CD8-positive, alpha-beta T cell (primary cell): ENCODE measurements at places on chromosomes 6 and 20.

DNA sequence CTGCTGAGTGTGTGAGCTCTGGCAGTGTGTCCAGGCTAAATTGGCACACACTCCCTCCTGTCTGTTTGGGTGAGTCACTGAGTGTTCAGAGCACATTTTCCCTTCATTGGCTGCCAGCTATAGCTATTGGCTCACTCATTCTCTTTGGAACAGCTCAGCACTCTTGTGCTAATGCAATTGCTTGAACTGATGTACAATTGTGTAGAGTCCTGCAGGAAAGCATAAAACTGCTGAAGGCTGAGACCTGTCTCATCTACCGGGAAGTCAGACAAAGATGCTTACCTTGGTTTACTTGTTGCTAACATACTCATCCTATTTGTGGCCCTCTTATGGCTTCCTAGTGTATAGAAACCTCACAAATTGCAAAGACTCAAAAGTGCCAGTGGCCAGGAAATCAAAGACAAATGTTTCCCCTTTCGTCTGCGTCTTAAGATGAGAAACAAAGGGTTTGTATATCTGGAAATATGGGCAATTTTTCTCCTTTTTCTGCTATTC lies 351.0 kb downstream of the BCKDHB start:
- no peak for DNase-seq

DNA sequence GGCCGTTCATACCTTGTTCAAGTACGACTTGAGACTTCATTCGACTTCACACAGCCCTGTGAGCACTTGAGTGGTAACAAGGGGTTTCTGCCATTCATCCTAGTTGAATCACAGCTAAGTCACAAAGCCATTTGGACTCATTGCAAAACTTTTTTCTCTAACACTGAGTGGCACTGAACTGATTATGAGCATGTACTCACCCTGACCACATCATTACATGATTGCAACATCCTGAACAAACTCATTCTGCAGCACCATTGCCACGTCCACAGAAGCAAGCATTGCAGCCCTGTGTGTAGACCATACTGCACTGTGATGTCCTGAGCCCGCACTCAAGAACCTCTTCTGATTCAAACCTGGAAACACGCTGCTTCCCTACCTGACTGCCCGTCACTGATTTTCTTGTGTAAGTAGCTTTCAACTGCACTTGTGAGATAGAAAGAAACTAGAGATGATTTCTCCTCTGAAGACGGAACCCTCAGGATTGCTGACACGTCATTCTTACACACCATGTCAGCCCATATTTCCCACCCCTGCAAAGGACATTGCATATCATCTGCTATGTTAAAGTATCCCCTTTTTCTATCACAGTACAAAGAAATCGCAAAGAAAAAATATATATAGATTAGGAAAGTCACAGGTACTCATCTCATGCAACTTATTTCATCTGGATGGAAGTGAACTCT lies 81.6 kb downstream of the C6orf118 start:
- DNase-seq = no peak

DNA sequence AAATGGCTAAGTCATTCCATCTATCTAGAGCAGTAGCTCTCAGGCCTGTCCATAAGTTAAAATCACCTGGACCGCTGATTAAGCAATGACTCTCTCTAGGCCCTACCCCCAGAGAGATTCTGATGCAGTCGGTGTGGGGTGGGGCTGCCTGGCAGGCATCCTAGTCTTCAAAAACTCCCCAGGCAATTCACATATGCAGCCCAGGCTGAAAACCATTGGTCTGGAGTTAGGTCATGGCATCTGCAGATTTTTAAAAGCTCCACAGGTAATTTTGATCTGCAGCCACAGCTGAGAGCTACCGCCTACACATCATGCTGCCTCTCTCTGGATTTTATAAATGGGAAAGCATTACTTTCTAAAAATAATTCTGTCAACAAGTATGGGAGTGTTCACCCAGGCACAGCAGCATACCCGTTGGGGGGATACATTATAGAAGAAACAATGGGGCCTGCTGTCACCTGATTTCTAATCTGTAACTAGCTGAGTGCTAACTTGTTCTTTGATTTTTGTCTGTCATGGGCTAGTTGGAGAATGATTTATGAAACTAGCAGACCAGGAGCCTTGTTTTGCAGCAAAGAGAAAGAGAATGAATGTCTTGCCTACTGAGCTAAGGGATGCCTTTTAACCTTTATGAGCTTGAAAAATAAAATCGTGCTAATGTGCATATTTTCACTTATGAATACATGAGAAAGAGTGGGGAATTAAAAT lies 44.1 kb upstream of the ATXN1 start:
- DNase-seq = no peak

DNA sequence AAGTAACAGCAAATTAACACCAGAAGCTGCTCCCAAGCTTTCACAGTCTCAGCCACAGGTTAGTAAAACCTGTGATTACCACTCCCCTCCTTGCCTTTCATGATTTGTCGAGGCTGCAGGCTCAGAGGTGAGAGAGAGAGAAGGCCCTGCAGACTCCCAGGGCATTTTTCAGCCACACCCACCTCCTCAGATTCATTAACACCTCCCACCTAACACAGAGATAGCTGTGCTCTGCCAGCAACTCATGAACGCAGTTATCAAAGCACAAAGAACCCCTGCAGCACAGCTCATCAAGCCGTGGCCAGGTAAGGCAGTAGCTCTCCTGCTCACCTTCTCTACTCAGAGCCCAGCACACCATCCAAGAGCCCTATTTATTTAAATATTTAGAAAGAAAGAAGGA lies 27.1 kb downstream of the F13A1 start:
- DNase-seq = no peak

GRCh38 chr20:945841-946240 lies 29.7 kb upstream of the ANGPT4 start:
- no peak for DNase-seq

GRCh38 chr6:13177664-13178063 lies 150.7 kb downstream of the TBC1D7 start:
- no peak for DNase-seq
